ENCODE measurements at places on chromosomes 1 and 21. TPM values are rescaled to one million over a fixed set of nuclear protein-coding genes. Genes with fewer than 3 reads are reported as not detected.
A peak's percentile ranks its signal among the peaks of the same experiment; 100 is the strongest.

TMEM240 gene
- 4.5 TPM for total RNA-seq

SH2D2A gene
- total RNA-seq, result 0.80 TPM

PRAMEF13 gene
- not detected for total RNA-seq

KAZN gene
- 12.7 TPM for total RNA-seq

TAS1R1 gene
- 1.5 TPM for total RNA-seq

CHI3L1 gene
- 12.6 TPM for total RNA-seq

S100A1 gene
- 10.7 TPM for total RNA-seq

- no peaks in the 10 kb centered on the region for H3K36me3 ChIP-seq
- no peaks in the 10 kb centered on the region for H3K4me1 ChIP-seq
- no peaks in the 10 kb centered on the region for H3K27me3 ChIP-seq
- no peak overlapping the region for H3K27ac ChIP-seq
These were observed 264.3 kb upstream of the PLD5 start for GRCh38 chr1:242788771-242789170.

- H3K27ac ChIP-seq, result peak overlapping the region; percentile 4
- H3K4me1 ChIP-seq, result no peaks in the 10 kb centered on the region
- no peaks in the 10 kb centered on the region for H3K27me3 ChIP-seq
- DNase-seq, result peak; percentile 16
- H3K36me3 ChIP-seq, result no peaks in the 10 kb centered on the region
These were observed 172.4 kb downstream of the NFIA start for GRCh38 chr1:61254634-61255357.

GRCh38 chr1:203621559-203622262 is 4.9 kb upstream of the ATP2B4 start:
- no peaks in the 10 kb centered on the region for H3K27me3 ChIP-seq
- H3K4me3 ChIP-seq, result no peak overlapping the region
- H3K27ac ChIP-seq, result no peak overlapping the region
- no peak for DNase-seq

GRCh38 chr1:53334312-53334711 is 6.4 kb upstream of the LRP8 start:
- H3K4me1 ChIP-seq, result no peaks in the 10 kb centered on the region
- no peak overlapping the region for H3K27ac ChIP-seq
- no peaks in the 10 kb centered on the region for H3K36me3 ChIP-seq

GRCh38 chr1:242189591-242189990 is 190.7 kb upstream of the MAP1LC3C start:
- no peak overlapping the region for H3K27ac ChIP-seq
- H3K27me3 ChIP-seq, result no peaks in the 10 kb centered on the region
- no peaks in the 10 kb centered on the region for H3K36me3 ChIP-seq
- no peak overlapping the region for H3K4me3 ChIP-seq
- DNase-seq, result no peak

- no peak overlapping the region for H3K4me3 ChIP-seq
- DNase-seq, result no peak
- H3K27me3 ChIP-seq, result no peaks in the 10 kb centered on the region
These were observed 24.6 kb upstream of the FCRL4 start for GRCh38 chr1:157622471-157622870.

DNA sequence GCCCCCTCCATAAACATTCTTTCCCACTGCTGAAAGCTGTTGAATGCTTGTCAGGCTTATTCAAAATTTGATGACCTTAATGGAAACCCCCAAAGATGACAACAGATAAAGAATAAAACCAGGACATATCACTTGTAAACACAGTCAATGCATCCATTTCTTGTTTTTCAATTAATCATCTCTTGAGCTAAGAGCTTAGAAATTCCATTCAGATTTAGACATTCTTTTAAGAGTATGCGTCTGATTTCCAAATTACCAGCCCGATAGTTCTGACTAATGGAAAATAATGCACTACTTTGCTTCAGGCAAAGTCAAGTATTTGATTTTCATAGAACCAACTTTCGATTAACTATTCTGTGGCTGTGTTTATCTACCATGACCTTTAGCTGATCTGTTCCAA is 100.6 kb upstream of the RUNX1 start:
- H3K4me3 ChIP-seq, result no peak overlapping the region
- DNase-seq, result no peak
- no peaks in the 10 kb centered on the region for H3K27me3 ChIP-seq
- H3K4me1 ChIP-seq, result no peaks in the 10 kb centered on the region

GRCh38 chr1:216054600-216054999 is 368.6 kb downstream of the USH2A start:
- H3K4me1 ChIP-seq, result no peaks in the 10 kb centered on the region
- H3K36me3 ChIP-seq, result no peaks in the 10 kb centered on the region
- no peak overlapping the region for H3K27ac ChIP-seq
- H3K27me3 ChIP-seq, result no peaks in the 10 kb centered on the region
